ENCODE measurements at places on chromosomes 5 and 9.
A peak's percentile ranks its signal among the peaks of the same experiment; 100 is the strongest.

- no peak for DNase-seq
Observed at GRCh38 chr9:4141296-4141695, 158.6 kb downstream of the GLIS3 start.

DNA sequence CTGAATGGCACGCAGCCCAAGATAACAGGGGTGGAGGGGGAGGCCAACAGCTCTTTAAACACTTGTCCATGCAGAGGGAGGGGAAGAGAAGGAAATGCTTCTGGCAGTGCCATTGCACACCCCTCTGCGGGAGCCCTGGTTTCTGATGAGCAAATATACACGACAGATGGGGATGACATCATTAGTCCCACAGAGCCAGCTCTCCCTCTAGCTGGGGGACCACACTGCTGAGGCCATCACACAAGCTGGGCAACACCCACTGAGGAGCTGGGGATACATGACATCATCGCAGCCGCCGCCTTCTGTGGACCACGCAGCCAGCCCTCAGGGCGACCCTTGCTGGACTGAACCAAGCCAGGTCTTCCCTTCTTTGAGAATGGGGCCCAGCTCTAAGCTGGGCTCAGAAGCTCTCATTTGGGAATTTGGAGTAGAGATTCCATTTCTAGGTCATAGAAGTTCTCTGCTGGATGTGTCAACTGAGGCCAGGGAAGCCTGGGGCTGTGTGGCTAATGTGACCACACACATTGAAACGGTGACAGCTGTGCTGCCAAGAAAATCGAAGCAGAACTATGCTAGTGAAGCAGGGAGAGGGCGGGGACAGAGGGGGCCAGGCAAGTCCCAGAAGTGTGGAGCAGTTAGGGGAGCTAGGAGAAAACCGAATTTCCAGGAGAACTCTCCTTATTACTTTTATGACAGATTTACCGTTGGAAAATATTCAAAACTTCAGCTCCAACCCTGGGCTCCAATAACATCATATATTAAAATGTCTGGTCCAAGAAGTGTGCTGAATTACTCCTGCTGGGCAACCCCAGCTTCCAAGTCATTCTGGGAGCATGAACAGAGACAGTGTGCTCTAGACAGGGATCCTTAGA lies 79.5 kb downstream of the PRRT1B start:
- no peak for DNase-seq

DNA sequence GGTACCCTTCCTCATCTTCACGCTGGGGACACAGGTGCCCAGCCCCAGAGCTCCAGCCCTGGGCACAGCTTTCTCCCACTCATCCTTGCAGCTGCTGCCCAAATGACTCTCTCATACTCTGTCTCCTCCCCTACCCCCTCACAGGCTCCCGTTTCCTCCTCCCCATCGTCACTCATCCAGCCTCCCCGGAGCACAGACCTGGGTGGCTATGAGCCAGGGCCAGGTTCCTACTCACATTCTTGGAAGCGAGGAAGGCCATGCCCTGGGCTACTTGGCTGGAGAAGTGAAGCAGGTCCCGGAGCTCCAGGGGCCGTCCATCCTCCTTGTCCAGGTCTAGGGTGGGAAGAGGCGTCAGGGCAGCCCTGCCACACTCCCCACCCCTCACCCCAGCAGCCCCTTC lies 29.3 kb downstream of the CSF1R start:
- no peak for DNase-seq

GRCh38 chr5:13993926-13994325 lies 49.4 kb upstream of the DNAH5 start:
- no peak for DNase-seq

GRCh38 chr5:108311682-108312081 lies 70.2 kb downstream of the FBXL17 start:
- DNase-seq: no peak

- no peak for DNase-seq
Observed at GRCh38 chr5:90547072-90547536, 11.5 kb upstream of the ADGRV1 start.

GRCh38 chr9:83706676-83707517 lies 861 bp downstream of the UBQLN1 start:
- peak; percentile 23 for DNase-seq

- DNase-seq: no peak
Observed at GRCh38 chr9:4259489-4259888, 40.4 kb downstream of the GLIS3 start.

- no peak for DNase-seq
Observed at GRCh38 chr9:89975630-89976029, 370.8 kb downstream of the GADD45G start.

GRCh38 chr9:127489471-127490115 lies 38.3 kb downstream of the LRSAM1 start:
- no peak for DNase-seq

GRCh38 chr5:113985505-113985904 lies 376.4 kb upstream of the KCNN2 start:
- DNase-seq: no peak

DNA sequence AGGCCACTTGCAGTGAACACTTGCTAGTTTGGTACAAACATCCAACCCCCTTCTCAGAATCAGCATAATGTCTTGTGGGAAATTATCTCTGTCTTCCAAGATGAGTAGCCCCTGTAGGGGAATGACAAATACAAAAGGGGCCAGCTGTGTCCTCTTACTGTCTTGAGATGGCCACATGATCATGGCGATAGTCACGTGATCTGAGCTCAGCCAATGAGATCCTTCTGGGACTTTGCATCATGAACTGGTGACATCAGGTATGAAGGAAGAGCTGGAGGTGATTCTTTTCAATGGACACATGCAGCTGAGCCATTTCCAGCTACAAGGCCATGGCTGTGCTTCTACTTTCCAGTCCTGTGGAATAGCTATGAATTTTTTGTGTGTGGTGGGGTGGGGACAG lies 206.3 kb downstream of the IRX1 start:
- no peak for DNase-seq

- DNase-seq: no peak
Observed at GRCh38 chr5:72600391-72600981, 93.3 kb upstream of the ZNF366 start.

GRCh38 chr9:34591248-34591916 lies 1.9 kb upstream of the CNTFR start:
- DNase-seq: peak; percentile 57

- no peak for DNase-seq
Observed at GRCh38 chr9:110579034-110579861, at the start of gene SVEP1. Gene SVEP1, minus strand, starts transcription at chr9:110579741. Its CDS starts 198 bp downstream, at chr9:110579543.

GRCh38 chr9:121172726-121173487 lies 28.8 kb downstream of the RAB14 start:
- DNase-seq: no peak

GRCh38 chr5:60248901-60249300 lies 355.4 kb upstream of the PDE4D start:
- no peak for DNase-seq

DNA sequence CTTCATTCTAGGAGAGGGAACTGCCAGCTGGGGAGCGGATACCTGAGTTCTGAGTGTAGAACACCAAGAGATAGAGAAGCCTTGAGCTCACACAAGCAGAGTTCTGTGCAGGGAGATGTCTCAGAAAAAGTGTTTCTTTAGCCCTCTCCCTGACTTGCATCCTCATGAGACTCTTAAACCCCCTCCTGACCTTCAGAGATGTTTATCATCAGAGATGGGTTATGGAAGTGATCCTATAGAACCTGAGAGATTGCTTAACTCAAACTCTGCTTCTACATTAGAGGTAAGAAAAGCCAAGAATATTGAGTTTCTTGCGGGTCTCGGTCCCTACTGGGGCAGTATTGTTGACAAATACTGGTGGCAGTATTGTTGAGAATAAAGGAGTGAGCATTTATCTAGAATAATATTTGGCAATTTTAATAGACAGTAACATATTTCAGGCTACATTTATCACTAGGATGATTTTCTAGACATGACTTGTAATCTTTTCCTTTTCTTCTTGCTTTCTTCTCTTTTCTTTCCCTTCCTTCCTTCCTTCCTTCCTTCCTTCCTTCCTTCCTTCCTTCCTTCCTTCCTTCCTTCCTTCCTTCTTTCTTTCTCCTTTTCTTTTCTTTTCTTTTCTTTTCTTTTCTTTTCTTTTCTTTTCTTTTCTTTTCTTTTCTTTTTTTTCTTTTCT lies at the start of gene IZUMO3:
Gene IZUMO3, minus strand, starts transcription at position 51 of the 676 bp plus-strand sequence. CDS start 248 bp downstream, outside the sequence.
- DNase-seq: no peak

DNA sequence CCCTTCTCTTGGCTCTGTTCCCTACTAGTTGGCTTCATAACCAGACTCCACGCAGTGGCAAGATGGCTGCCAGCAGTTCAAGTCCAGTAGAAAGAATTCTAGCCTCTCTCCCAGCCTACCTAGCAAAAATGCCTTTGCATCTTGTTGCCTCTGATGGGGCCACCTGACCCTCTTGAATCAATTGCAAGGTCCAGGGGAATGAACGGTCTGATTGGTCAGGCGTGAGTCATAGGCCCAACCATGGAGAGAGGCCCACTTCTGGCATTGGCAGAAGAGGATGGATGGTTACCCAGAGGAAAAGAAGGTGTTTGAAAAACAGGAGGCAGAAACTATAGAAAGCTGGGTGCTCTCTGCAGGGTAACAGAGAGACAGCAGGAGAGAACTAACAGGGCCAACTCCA lies 622.6 kb downstream of the CCDC171 start:
- no peak for DNase-seq

DNA sequence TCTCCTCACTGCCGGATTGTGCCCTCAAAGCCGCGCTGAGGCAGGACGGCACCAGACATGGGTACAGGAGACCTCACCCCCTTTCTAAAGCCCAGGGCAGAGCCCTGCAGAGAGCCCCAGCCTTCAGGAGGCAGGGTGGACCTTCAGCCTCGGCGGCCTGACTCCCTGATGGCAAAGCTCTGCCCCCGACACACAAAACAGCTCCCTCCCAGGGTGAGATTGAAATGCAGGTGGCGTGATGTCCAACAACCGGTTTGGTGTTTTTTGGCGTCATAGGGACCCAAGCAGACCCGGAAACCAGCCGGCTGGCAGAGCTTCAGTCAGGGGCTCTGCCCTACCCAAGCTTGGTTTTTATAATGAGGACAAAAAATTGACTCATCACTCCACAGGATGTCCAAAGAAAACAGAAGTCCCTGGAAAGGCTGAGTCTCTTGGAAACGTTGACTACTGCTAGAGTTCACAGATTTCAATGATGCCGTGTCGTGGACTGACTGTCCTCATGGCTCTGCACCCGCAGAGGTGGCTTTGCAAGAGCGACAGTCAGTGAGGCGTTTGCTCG lies 275.2 kb upstream of the IRX1 start:
- no peak for DNase-seq

DNA sequence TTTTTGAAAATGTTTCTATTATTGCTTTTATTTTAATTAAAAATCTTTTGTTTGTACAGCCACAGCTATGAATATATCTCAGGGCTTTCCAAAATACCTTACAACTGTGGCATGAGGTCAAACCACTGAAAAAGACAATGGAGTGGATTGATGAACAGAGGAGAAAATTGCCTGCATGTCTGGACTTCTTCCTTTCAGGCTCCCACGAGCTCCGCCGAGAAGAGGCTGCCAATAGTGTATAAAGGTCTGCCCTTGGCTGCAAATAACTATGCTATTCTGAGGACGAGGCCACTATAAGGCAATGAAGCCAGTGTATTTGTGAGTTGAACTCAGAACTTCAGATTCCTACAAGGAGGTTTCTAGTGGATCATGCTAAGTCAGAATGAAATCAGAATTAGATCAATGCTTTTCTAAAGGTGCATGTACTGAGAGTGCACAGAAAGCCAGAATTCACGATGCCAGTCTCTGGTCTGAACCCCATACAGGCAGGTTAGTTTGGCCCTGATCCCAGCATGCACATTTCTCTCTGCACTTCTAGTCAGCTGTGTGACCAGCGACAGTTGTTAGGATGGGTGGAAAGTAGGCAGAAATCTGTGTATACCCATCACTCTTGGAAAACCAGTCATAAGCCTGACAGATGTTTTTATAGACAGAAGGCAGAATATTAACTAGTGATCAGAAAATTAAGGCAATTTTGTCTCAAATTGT lies 42.7 kb upstream of the PLPP1 start:
- no peak for DNase-seq

- DNase-seq: no peak
Observed at GRCh38 chr5:117235786-117236185, 661.2 kb upstream of the SEMA6A start.

DNA sequence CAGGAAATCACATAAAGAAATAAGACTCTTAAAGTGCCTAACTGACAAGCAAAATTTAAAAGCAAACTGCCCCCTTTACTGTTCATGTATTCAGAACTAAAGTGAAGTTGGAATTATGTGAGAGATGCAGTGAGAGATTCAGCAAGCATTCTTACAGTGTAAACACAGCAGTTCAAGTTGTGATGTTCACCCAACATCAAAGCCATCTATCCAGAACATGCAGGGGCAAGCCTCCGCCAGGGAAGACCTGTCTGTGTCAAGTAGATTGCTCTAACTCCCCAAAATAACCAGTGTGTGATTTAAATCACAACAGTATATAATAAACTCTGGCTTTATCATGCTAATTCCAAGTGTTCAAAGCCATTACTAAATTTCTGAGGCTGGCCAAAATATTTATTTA lies 233.3 kb downstream of the BNC2 start:
- DNase-seq: no peak

DNA sequence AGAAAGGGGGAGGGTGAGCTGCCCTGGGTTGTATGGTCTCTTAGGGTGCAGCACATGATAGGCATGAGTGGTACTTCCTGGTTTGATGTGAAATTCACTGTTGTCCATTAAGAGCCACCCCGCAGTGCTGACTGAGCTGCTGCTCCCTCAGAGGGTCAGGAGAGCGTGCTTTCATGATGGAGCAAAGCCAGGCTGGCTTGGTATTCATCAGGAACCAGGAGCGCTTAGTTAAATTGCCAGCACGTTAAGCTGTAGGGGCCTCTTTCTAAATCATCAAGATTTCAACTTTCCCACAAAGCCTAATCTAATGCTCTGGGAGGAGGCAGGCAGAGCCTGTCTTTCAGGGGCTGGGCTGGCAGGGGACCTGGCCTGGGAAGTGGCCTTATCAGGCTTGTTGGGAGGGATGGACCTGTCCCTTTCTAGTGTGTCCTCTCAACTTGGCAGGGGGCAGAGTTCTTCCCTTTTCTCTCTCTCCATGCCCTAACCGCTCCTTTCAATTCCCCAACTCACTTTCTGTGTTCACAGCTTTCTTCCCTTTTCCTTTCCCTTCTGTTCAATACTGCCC lies 7.9 kb downstream of the CYSTM1 start:
- DNase-seq: no peak

GRCh38 chr9:85142968-85143367 lies 473.4 kb downstream of the NTRK2 start:
- DNase-seq: no peak

Data from NCI-H1930 (cell line).